ENCODE measurements at places on chromosomes 6 and 20. TPM values are rescaled to one million over a fixed set of nuclear protein-coding genes. Genes with fewer than 3 reads are reported as not detected.

DNA sequence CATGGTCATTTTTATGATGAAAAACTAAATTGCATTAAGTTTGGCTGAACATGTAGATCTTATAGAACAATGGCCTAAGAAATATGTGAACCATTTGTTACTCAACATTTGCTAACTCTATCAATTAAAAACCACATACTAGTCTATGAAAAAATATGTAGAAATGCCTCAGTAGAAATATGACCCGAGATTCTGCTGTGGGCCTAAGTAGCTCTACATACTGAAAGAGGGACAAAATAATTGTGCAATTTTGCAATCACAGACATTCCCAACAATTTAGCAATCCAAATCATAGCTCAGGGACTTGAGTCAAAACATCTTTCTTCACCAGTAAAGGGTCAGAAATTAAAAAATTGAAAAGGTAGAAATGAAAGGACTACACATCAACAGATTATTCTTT is 619.0 kb downstream of the FRK start:
- no peak for DNase-seq

The IL20RA gene
- total RNA-seq = 0.44 TPM

The DOK5 gene
- total RNA-seq = 8.3 TPM

GRCh38 chr6:2697291-2697690 is 53.4 kb downstream of the MYLK4 start:
- no peak for DNase-seq

The LY6G6D gene
- total RNA-seq = not detected

GRCh38 chr6:17580518-17581048 is 19.5 kb upstream of the FAM8A1 start:
- peak; percentile 54 for DNase-seq

- no peak for DNase-seq
Observed at GRCh38 chr20:48192109-48192508, 406.8 kb upstream of the SULF2 start.

The UNC93A gene
- not detected for total RNA-seq

DNA sequence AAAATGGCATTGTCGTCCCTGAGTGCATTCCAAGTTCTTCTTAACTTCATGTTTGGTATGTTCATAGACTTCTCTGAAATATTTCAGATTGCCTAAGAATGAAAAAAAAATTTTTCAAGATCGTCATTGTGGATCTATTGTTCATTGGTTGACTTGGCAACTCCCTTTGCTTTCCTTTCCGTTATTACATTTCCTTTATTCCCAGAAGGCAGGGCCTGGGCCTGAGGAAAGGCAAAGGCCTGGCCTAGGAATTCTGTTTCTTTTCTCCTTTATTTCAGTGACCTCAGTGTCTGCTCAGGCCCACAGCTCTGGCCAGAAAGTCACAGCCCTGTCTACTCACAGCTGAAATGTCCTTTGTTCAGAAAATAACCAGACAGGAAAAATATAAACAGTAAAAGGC is 401.6 kb upstream of the PLCB4 start:
- DNase-seq = peak; percentile 18
